ENCODE measurements at places on chromosomes 5 and 9.

DNA sequence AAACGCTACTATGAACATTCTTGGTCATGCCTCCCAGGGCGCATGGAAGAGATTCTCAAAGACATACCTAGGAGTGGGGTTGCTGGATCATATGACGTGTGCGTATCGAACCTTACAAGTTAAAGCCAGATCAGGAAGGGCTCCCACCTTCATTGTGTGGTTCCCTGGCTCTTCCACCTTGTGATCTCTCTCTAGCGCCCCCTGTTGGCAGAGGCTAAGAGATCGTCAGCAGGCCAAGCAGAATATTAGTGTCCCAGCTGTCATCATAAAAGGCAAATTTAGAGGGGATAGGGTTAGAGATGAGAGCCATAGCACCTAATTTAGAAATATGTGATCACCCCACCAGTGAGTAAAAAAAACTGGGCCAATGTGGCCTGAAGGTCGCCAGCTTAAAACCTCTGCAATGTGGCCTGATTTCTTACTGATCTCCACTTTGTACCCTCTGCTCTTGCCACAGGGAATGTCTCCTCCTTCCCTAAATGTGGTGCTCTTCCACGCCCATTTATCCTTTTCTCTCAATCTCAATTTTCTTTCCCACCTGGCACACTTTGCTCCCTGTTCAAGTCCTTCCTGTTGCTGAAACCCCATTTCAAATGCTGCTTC, 91.7 kb upstream of the SHB start:
- peak; percentile 85 for DNase-seq

DNA sequence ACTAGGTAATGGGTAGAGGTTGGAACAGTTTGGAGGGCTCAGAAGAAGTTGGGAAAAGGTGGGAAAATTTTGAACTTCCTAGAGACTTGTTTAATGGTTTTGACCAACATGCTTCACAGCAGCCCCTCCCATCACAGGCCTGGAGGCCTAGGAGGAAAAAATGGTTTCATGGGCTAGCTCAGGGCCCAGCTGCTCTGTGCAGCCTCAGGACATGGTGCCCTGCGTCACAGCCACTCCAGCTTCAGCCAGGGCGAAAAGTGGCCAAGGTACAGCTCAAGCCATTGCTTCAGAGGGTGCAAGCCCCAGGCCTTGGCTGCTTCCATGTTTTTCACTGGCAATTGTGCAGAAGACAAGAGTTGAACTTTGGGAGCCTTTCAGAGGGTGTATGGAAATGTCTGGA, 453.7 kb downstream of the LRRC70 start:
- DNase-seq, result no peak

DNA sequence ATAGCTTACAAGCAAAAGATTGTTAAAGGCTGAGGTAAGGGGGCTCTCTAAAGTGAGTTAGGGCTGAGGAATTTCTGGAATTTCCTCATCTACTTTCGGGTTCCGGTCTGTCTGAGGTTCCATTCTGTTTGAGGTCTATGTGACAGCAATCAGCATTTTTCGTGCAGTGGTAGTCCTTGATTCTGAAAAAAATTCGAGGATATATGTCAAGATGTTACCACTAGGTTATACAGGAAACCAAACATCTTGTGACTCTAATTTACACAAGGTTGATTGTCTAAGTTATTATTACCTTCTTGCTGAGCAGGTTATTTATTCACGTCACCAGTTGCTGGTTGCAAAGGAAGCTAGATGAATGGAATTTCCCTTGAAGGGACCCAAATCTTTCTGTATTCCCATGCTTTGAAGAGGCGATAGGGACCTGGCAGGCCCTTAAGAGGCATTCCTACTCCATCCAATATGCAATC, 35.2 kb downstream of the RLN2 start:
- peak; percentile 6 for DNase-seq

- no peak for DNase-seq
Measured at GRCh38 chr9:20322212-20322611, 300.1 kb downstream of the MLLT3 start.

GRCh38 chr5:74075501-74076484, 449.8 kb downstream of the ARHGEF28 start:
- no peak for DNase-seq

GRCh38 chr5:81428861-81429260, 34.9 kb upstream of the ACOT12 start:
- DNase-seq, result no peak

GRCh38 chr5:122093415-122094180, 15.5 kb upstream of the LOX start:
- no peak for DNase-seq

GRCh38 chr9:107059220-107059619, 196.3 kb downstream of the ZNF462 start:
- DNase-seq, result peak; percentile 17

GRCh38 chr9:92740446-92740961, 24.1 kb downstream of the BICD2 start:
- DNase-seq, result no peak

DNA sequence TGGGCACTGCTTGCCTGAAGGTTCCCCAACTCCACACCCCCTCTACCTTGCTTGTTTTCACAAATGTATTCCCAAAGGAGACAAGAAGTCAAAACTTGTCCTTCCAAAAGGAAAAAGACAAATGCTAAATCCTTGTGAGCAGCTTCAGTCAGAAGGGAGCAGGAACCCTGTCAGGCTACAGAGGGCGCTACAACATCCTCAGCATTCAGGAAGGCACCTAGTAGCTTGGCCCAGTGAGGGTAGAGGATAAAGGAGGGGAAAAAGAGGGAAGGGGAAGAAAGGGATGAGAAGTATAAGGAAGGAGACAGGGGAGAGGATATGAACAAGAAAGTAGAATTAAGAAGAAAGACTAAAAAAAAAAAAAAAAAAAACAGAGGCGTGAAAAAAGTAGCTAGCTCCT, 97.5 kb downstream of the MLLT3 start:
- DNase-seq, result peak; percentile 41

DNA sequence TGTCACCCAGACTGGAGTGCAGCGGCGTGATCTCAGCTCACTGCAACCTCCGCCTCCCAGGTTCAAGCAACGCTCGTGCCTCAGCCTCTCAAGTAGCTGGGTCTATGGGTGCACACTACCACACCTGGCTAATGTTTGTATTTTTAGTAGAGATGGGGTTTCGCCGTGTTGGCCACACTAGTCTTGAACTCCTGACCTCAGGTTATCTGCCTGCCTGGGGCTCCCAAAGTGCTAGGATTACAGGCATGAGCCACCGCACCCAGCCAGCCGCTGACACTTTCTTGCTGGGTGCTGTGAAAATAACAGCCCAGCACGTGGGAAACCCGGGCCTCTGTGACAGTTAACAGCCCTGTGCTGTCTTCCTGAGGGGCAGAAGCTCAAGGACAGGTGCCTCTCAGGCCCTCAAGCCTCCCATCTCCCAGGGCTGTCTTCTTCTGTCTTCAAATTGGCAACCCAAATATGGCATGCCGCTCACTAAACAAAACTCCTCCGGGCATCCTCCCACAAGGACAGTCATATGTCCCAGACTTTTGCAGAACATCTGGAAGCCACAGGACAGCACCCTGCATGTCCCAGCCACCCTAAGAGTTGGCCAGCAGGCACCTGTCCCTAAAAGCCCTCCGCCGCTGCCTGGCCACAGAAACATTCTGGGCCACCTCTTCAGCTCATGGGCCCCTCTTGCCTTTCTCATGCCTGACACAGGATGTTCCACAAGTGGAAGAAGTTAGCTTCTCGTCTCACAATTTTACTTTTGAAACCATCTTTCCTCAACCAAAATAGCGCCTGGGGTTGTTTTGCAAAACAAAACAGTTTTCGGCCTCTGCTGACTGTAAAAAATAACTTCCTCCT, 233.6 kb downstream of the SYK start:
- DNase-seq, result no peak

DNA sequence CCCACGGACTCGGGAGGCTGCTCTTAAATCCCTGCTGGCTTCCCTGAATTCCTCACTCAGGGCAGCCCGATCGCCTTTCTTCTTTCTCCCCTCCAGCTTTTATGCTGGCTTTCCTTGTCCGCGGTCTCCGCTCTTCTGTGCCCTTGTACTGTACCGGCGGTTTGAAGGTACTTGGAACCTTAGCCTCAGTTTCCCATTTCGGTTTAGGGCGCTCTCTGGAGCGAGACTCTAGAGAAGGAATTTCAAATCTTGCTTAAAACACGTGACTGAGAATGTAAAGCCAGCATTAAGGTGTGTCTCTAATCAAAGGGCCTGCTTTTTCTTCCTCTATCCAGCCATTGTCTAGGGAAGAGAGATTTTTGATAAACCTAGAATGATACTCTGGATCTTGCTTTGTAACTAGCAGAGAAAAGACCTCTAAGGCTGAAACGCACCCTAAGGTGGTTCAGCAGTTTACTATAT, 650 bp downstream of the GPR107 start:
- no peak for DNase-seq

DNA sequence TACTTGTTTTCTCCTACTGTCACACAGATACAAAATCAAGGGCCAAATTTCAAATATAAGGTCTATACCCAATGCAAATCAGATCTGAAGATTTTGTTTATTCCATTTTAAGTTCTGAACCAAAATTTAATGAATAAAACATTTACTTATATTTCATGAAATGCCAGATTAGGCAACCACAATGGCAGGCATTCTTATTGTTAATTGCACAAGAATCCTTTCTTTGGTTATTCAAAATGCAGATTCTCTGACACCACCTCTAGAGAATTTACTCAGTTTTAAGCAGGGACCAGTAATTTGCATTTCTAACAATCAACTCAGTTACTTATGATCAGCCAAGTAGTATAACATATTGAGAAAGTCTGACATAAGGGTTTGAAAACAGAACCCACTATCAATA, 972.4 kb upstream of the ACO1 start:
- DNase-seq, result no peak

Measured in H7 (cell line).